Kidney (tissue), 22 donors: ENCODE measurements at places on chromosomes 7 and 10. TPM values are rescaled to one million over a fixed set of nuclear protein-coding genes. Genes with fewer than 3 reads are reported as not detected.

DNA sequence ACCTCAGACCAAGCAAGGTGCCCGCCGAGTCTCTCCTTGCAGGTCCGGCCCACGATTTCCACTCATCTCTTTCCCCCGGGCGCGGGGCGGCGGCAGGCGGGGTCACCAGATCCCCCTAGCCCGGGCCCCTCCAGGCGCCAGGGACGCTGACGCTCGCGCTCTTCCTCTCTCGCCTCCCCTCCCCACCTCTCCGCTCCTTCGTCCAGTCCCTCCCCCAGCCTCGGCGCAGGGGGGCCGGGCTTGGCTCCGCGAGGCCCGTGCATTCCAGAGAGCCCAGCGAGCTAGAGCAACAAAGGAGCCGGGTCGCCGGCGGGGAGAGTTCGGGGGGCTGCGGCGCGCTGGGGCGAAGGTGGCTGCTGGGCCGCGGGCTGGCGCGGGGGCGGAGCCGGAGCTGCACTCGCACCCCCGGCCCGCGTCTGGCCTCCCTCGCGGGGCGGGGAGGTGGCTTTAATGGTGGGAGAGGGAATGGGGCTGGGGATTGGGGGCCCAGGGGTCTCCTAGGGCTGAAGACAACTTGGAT lies at the start of gene SMO:
TSS of gene SMO (plus strand) at position 262 of the 520 bp plus-strand sequence. CDS start 519 bp downstream, outside the sequence.
- DNase-seq, result peak; percentile 81
- peaks cover 9% of the 10 kb centered on the region for H3K4me1 ChIP-seq
- H3K27ac ChIP-seq, result no peak within 1 kb of the TSS
- H3K36me3 ChIP-seq, result no peaks in the 10 kb centered on the region
- H3K27me3 ChIP-seq, result no peaks in the 10 kb centered on the region

DNA sequence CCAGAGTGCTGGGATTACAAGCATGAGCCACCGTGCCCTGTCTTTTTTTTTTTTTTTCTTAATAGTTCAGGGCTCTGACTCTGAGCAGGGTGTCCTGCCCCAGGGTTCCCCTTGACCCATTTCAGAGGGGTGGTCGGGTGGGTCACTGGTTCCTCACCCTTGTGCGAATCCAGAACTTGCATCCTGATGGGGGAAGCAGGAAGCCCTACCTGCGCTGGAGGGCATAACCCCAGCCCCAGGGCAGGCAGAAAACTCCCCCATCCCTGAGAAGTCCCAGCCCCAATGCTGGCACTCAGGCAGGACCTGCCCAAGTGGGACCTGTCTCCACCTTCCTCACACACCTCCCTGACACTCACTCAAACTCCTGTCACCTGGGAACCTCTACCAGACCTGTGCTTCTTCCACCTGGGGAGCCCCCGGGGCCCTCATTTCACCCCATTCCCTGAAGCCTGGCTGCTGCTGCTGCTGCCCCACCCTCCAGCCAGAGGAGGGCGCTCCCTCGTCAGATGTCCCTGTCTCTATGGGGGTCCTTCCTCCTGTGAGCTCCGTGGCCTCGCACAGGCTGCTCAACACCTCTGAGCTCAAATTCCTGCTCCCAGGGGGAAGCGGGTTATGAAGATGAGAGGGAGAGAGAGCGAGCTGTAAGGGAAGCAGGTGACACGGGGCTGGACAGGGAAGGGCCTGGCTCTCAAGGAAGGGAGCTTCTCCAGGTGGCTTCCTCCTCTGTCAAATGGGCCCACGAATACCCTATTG lies 15.1 kb upstream of the ZNF273 start:
- no peak overlapping the region for H3K4me3 ChIP-seq
- no peaks in the 10 kb centered on the region for H3K4me1 ChIP-seq
- no peaks in the 10 kb centered on the region for H3K36me3 ChIP-seq
- peaks cover 2% of the 10 kb centered on the region for H3K27me3 ChIP-seq
- DNase-seq, result peak; percentile 35

DNA sequence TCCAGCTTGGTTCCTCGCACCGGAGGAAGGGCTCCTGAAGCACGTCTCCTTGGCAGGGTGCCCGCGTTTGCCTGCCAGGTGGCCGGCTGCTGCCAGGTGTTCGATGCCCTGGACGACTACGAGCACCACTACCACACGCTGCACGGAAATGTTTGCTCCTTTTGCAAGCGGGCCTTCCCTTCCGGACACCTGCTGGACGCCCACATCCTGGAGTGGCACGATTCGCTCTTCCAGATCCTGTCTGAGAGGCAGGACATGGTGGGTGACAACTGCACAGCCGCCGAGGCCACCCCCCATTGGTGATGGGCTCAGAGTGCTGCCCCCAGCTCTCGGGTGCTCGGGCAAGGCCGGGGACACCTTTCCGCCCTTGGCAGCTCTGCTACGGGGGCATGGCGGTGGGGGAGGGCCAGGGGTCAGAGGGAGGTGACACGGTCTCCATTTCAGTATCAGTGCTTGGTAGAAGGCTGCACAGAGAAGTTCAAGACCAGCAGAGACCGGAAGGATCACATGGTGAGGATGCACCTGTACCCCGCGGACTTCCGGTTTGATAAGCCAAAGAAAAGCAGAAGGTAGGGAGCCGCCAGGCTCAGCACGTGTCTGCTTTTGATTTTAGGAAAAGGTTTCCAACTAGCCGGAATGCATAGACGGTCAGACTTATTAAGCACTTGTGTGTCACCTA lies 1.1 kb downstream of the ZNF511 start:
- no peaks in the 10 kb centered on the region for H3K27me3 ChIP-seq
- H3K36me3 ChIP-seq, result peaks cover 16% of the 10 kb centered on the region
- peaks cover 14% of the 10 kb centered on the region for H3K4me1 ChIP-seq
- peak overlapping the region; percentile 95 for H3K4me3 ChIP-seq
- DNase-seq, result peak; percentile 88

AKR1C8 gene
- total RNA-seq, result 0.66 TPM

GRCh38 chr7:99614495-99614894 lies 2.3 kb upstream of the ZSCAN25 start:
- no peak overlapping the region for H3K27ac ChIP-seq
- H3K27me3 ChIP-seq, result no peaks in the 10 kb centered on the region
- H3K4me1 ChIP-seq, result peaks cover 7% of the 10 kb centered on the region
- H3K4me3 ChIP-seq, result no peak overlapping the region

DNA sequence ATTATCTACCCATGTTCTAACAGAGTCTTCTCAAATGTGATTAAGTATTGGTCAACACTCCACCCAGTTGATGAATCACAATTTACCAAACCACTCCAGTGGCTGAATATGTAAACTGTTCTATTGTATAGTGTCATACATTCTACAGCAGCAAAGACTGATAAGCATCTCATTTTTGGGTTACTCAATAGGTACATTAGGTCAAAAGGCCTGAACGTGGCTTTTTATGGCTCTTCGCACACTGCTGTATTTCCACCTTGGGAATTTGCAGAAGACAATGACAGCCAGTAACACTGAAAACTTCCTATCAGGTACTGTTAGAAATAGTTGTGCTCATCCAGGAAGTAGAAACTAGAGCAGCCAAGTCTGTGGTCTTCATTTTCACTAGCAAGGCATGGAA lies 166.9 kb downstream of the GLI3 start:
- no peaks in the 10 kb centered on the region for H3K27me3 ChIP-seq
- H3K27ac ChIP-seq, result no peak overlapping the region
- H3K4me3 ChIP-seq, result no peak overlapping the region
- H3K36me3 ChIP-seq, result no peaks in the 10 kb centered on the region
- peaks cover 6% of the 10 kb centered on the region for H3K4me1 ChIP-seq

DNA sequence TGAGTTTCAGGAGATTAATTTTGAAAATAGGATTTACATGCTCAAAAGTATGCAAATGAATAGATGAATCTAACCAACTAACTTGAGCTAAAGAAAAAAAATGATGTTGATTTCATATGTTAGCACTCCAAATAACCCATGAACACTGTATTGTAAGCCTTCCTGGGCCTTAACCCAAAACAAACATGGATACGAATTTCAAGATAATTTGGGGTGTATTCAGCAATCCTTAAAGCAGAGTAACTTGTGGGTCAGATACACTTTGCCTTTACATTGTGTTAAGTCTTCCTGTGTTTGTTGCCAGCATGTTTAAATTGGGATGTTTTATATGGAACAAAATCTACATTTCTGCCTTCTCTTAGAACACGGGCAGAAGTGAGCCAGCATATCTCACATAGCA lies 124.2 kb upstream of the WDR11 start:
- DNase-seq, result no peak
- no peaks in the 10 kb centered on the region for H3K36me3 ChIP-seq
- no peaks in the 10 kb centered on the region for H3K4me1 ChIP-seq
- no peak overlapping the region for H3K27ac ChIP-seq
- no peak overlapping the region for H3K4me3 ChIP-seq

ADAP1 gene
- 48.2 TPM for total RNA-seq

DNA sequence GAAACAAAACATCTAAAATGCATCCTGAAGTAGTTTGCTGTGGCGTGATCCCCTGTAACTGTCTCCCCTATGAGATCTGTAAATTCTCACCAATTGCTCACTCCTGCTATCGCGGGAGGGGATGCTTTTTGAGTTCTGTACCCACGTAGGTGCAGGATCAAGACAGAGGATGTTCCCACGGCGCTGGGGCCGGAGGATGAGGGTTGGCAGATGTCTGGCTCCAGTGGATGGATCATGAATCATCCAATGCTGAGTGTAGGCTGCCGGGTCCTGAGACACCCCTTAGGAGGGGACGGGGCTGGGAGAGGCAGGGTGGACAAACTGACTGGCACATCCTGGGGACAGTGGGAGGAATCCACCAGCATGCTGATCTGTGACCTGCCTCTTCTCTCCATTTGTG lies 224.4 kb downstream of the USP6NL start:
- H3K4me3 ChIP-seq, result no peak overlapping the region
- H3K36me3 ChIP-seq, result no peaks in the 10 kb centered on the region
- DNase-seq, result no peak
- H3K27ac ChIP-seq, result no peak overlapping the region

TDRD1 gene
- total RNA-seq, result 0.88 TPM

LRRD1 gene
- total RNA-seq, result 0.25 TPM

DNA sequence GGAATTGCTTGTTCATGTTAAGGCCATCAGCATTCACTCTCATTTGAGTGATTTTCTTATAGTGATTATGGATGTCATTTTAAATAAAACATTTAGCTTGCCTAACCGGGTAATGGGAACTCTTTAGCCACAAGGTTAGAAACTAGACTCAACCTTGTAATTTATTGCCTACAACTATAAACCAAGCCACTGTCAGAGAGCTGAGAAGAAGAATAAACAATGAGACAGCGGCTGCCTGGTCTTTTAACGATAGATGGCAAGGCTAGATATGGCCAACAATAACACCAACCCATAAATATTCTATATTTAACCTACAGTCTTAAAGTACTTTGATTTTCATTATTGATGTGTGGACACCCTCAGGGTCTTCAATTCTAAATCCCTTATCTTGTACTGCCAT lies 27.8 kb upstream of the INHBA start:
- DNase-seq, result peak; percentile 29
- no peak overlapping the region for H3K4me3 ChIP-seq
- no peaks in the 10 kb centered on the region for H3K4me1 ChIP-seq
- H3K27me3 ChIP-seq, result no peaks in the 10 kb centered on the region
- no peaks in the 10 kb centered on the region for H3K36me3 ChIP-seq
- no peak overlapping the region for H3K27ac ChIP-seq

AKR1C4 gene
- total RNA-seq, result not detected
